ENCODE measurements at places on chromosomes 16 and 17.
A peak's percentile ranks its signal among the peaks of the same experiment; 100 is the strongest.

GRCh38 chr16:4306470-4307214, 9.2 kb upstream of the GLIS2 start:
- peak overlapping the region; percentile 83 for H3K4me3 ChIP-seq
- H3K4me1 ChIP-seq: peaks cover 35% of the 10 kb centered on the region
- no peaks in the 10 kb centered on the region for H3K36me3 ChIP-seq
- H3K27me3 ChIP-seq: no peaks in the 10 kb centered on the region

GRCh38 chr17:36823850-36824677, 113.2 kb upstream of the LHX1 start:
- no peak overlapping the region for H3K4me3 ChIP-seq
- no peak overlapping the region for H3K27ac ChIP-seq
- DNase-seq: no peak
- H3K36me3 ChIP-seq: no peaks in the 10 kb centered on the region
- H3K27me3 ChIP-seq: peaks cover 61% of the 10 kb centered on the region

DNA sequence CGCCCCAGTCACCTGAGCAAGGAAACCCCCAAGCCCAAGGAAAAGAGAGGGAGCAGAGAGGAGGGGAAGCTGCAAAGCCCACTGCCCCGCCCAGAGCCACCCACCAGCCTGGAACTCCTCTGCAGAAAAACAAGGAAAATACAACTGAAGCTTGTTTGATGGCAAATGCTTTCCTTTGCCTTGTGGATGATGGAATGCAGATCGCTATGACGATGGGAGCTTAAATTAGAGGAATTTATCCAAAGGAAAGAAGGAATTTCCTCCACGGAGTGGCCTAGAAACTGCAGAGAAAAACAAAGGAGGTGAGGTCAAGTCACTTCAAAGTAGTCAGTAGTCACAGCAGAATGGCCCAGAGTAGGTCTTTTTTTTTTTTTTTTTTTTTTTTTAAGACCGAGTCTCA, 31.5 kb upstream of the ASGR2 start:
- H3K36me3 ChIP-seq: no peaks in the 10 kb centered on the region
- H3K27me3 ChIP-seq: no peaks in the 10 kb centered on the region
- no peak overlapping the region for H3K4me3 ChIP-seq
- H3K4me1 ChIP-seq: peaks cover 38% of the 10 kb centered on the region
- H3K27ac ChIP-seq: peak overlapping the region; percentile 93
- DNase-seq: no peak

DNA sequence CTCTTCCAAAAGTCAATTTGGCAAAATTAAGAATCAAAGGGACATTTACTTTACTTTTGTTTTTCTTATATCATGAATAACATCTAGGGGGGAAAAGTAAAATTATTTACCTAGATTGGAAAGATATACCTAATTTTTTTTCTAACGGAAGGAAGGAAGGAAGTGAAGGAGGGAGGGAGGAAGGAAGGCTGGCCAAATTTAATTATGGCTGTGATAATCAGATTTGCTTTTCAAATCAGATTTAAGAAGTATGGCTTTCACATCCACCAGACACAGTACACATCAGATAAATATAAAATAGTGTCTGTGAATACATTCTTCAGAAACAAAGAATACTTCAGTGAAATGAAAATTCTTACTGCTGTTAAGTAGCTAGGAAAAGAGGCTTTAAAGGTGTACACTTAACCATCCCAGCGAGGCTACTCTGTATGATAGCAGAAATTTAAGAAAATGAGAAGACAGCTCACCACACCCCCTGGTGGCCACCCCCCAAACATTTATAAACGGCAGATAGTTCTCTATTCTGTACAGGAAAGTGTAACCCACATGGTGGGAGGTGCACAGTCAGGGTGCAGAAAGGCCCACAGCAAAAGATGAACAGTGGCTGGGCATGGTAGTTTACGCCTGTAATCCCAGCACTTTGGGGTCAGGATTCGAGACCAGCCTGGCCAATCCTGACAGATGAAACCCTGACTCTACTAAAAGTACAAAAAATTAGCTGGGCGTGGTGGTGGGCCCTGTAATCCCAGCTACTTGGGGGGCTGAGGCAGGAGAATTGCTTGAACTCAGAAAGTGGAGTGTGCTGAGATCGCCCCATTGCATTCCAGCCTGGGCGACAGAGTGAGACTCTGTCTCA, 150.8 kb downstream of the SSH2 start:
- no peaks in the 10 kb centered on the region for H3K27me3 ChIP-seq
- no peak overlapping the region for H3K27ac ChIP-seq
- DNase-seq: peak; percentile 83
- peaks cover 5% of the 10 kb centered on the region for H3K4me1 ChIP-seq
- no peak overlapping the region for H3K4me3 ChIP-seq

- peak overlapping the region; percentile 90 for H3K27ac ChIP-seq
- peaks cover 42% of the 10 kb centered on the region for H3K4me1 ChIP-seq
- peaks cover 33% of the 10 kb centered on the region for H3K27me3 ChIP-seq
Observed at GRCh38 chr17:56596691-56597494, 3.4 kb downstream of the NOG start.

GRCh38 chr17:75558666-75559530, 28.7 kb upstream of the MYO15B start:
- peak overlapping the region; percentile 34 for H3K27ac ChIP-seq
- H3K4me3 ChIP-seq: no peak overlapping the region

DNA sequence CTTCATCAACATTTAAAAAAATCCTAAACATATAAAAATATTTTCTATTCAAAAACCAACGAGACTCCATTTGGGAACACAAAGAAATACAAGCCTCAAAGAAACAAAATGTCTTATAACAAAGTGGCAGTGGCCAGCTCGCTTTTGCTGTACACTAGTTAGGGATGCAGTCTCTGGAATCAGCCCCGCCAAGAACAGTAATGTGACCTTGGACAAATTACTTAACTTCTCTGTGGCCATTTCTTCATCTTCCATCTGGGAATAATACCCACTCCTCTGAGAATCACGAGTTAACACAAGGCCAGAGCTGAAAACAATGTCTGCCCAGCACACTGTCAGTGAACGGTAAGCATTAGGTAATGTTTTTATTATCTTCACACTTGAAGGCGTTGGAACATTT, 5.6 kb downstream of the STAT5B start:
- no peaks in the 10 kb centered on the region for H3K27me3 ChIP-seq
- no peak overlapping the region for H3K27ac ChIP-seq
- H3K4me3 ChIP-seq: no peak overlapping the region
- DNase-seq: no peak

- DNase-seq: peak; percentile 78
- H3K4me1 ChIP-seq: peaks cover 39% of the 10 kb centered on the region
- H3K4me3 ChIP-seq: no peak overlapping the region
- peaks cover 6% of the 10 kb centered on the region for H3K27me3 ChIP-seq
Observed at GRCh38 chr17:38598536-38598935, 7.2 kb downstream of the SRCIN1 start.

DNA sequence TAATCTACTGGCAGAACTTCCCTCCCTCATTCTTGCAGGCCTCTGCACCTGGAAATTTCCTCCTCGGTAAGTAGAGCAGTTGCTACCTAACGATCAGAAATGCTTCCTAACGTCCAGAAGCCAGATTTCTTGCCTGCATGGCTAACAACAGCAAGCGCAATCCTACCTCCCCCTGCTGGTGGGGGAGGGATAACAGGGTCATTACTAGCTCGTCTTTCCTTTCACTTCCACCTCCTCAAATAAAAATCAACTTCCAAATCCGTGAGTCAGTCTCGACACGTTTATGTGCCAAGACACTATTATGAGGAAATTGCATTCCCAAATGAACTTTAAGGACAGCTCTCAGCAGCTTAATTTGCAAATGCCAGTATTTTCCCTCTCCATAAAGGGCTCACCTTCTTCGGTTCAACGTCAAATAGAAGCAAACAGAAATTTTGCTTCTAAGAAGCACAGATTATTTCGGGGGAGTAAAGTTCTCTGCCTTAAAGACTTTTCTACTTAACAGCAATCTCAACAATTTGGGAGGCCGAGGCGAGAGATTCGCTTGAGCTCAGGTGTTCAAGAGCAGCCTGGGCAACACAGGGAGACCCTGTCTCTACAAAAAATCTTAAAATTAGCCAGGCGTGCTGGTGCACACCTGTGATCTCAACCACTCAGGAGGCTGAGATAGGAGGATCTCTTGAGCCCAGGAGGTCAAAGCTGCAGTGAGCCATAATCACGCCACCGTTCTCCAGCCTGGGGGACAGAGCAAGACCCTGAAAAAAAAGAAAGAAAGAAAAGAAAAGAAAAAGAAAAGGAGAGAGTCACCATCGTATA, 188.6 kb upstream of the PSMD7 start:
- no peaks in the 10 kb centered on the region for H3K36me3 ChIP-seq
- H3K27me3 ChIP-seq: peaks cover 15% of the 10 kb centered on the region
- no peak overlapping the region for H3K4me3 ChIP-seq
- no peak for DNase-seq
- no peaks in the 10 kb centered on the region for H3K4me1 ChIP-seq

- H3K4me3 ChIP-seq: no peak overlapping the region
- H3K27ac ChIP-seq: peak overlapping the region; percentile 77
- peaks cover 42% of the 10 kb centered on the region for H3K4me1 ChIP-seq
- DNase-seq: no peak
- H3K27me3 ChIP-seq: no peaks in the 10 kb centered on the region
Observed at GRCh38 chr17:61072648-61073047, 327.0 kb upstream of the TBX2 start.

DNA sequence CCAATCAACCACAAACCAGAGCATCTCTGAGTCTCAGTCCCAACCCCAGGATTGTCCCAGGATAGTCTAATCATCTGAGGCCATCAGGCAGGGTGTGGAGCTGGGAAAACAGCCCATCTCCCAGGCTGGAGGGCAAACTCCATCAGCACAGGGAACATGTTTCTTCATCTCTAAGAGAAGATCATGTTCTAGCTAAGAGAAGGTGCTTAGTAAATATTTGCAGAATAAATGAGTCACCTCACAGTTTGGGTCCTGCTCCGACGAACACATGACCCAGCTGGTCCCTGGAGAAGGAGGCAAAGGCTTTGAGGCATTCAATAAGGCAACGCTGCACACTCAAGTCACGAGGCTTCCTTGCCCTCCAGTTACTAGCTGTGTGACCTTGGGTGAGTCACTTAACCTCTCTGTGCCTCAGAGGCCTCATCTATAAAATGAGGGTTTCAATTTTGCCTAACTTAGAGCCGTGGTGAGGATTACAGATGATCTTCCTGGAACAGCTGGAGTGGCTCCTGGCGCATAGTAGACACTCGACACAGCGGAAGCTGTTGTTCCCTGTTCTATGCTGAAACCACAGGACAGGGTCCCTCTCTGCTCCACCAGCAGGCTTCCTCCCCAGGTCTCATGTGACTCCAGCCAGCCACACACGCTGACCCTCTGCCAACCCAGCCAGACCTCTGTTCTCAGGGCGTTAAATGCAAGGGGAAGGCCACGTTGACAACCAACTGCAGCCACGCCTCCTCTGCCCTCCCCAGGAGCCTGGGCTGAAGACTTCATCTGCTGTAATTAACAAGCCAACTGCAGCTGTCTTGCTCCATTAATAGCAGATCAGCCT, 10.3 kb upstream of the RPL38 start:
- no peaks in the 10 kb centered on the region for H3K4me1 ChIP-seq
- H3K4me3 ChIP-seq: no peak overlapping the region
- no peak overlapping the region for H3K27ac ChIP-seq
- H3K36me3 ChIP-seq: no peaks in the 10 kb centered on the region

DNA sequence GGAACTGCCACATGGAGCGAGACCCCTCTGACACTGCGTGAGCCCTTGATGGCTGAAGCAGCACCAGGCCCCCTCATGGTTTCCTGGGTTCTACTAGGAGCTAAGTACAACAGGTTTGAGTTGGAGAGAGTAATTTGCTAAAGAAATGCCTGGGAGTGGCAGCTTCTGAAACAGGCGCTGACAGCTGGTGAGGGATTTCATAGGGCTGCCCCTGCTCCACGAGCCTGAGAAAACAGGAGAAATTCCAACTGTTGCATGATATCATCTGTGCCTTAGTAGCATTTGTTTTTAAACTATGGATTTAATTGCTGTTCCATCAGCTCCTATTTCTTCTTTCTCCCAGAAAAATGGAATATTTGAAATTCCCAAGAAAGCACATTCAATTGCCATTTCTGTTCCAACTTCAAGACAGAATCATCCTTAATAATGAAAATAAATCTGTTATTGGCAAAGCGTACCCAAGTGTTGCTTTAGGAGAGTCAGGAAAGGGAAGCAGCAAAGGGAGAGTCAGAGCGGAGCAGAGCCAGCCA, 78.8 kb upstream of the ANKFN1 start:
- no peaks in the 10 kb centered on the region for H3K4me1 ChIP-seq
- no peak for DNase-seq
- peaks cover 15% of the 10 kb centered on the region for H3K27me3 ChIP-seq
- H3K4me3 ChIP-seq: no peak overlapping the region
- H3K27ac ChIP-seq: no peak overlapping the region

- H3K27me3 ChIP-seq: peaks cover 19% of the 10 kb centered on the region
- DNase-seq: peak; percentile 65
- H3K27ac ChIP-seq: no peak overlapping the region
- peaks cover 19% of the 10 kb centered on the region for H3K4me1 ChIP-seq
Observed at GRCh38 chr17:76506408-76507345, 5.5 kb upstream of the RHBDF2 start.

DNA sequence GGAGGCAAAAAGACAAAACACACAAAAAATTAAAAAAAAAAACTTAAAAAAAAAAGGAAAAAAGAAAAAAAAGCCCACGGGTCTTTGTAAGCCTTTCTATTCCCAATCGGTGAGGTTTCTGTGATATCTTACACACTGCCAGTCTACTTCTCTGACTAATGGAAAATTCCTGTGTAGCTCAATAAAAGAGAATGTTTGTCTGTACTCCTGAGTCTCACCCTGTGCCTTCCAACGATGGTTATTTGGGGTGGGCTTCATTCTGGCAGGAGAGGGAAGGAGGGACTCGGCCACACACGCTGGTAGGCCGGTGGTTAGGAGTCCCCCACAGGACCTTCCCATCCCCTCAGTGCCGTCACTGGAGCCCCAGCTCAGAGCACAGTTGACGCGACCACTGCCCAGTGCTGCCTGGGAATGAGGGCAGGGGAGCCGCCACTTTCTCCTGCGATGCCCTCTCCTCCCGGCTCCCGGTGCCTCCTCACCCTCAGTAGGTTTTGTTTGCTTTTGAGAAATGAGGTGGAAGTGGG, 68.0 kb downstream of the AMFR start:
- H3K4me3 ChIP-seq: peak overlapping the region; percentile 78
- peak overlapping the region; percentile 95 for H3K27ac ChIP-seq
- DNase-seq: peak; percentile 31
- peaks cover 3% of the 10 kb centered on the region for H3K36me3 ChIP-seq

GRCh38 chr16:86320237-86320595, 190.1 kb upstream of the FOXF1 start:
- H3K27ac ChIP-seq: no peak overlapping the region
- no peak for DNase-seq
- H3K27me3 ChIP-seq: peaks cover 44% of the 10 kb centered on the region
- no peaks in the 10 kb centered on the region for H3K4me1 ChIP-seq
- no peaks in the 10 kb centered on the region for H3K36me3 ChIP-seq

GRCh38 chr17:78599419-78599818, 22.2 kb upstream of the DNAH17 start:
- H3K4me1 ChIP-seq: peaks cover 15% of the 10 kb centered on the region
- no peaks in the 10 kb centered on the region for H3K27me3 ChIP-seq
- H3K27ac ChIP-seq: no peak overlapping the region
- no peak for DNase-seq
- no peak overlapping the region for H3K4me3 ChIP-seq

- no peaks in the 10 kb centered on the region for H3K36me3 ChIP-seq
- H3K27me3 ChIP-seq: no peaks in the 10 kb centered on the region
- H3K4me1 ChIP-seq: peaks cover 74% of the 10 kb centered on the region
- no peak for DNase-seq
Observed at GRCh38 chr17:57946798-57947358, 8.3 kb downstream of the CUEDC1 start.

GRCh38 chr16:81424771-81425170, 19.8 kb upstream of the CMIP start:
- no peaks in the 10 kb centered on the region for H3K27me3 ChIP-seq
- no peaks in the 10 kb centered on the region for H3K4me1 ChIP-seq
- H3K4me3 ChIP-seq: no peak overlapping the region
- no peak overlapping the region for H3K27ac ChIP-seq
- no peaks in the 10 kb centered on the region for H3K36me3 ChIP-seq

Measured in mesothelial cell of epicardium (in vitro differentiated cells).